ENCODE measurements at places on chromosomes 1 and 21. TPM values are rescaled to one million over a fixed set of nuclear protein-coding genes. Genes with fewer than 3 reads are reported as not detected.

IL19 gene
- not detected for total RNA-seq

RNPEP gene
- total RNA-seq = 23.9 TPM

GJA4 gene
- not detected for total RNA-seq

AADACL3 gene
- total RNA-seq = not detected

SLAMF9 gene
- not detected for total RNA-seq

FMO2 gene
- total RNA-seq = not detected

SH2D1B gene
- 0.20 TPM for total RNA-seq

CA14 gene
- not detected for total RNA-seq

KIAA1614 gene
- total RNA-seq = 0.05 TPM

TMEM125 gene
- total RNA-seq = 0.46 TPM

CBS gene
- 5.5 TPM for total RNA-seq

S100A1 gene
- total RNA-seq = not detected

NES gene
- total RNA-seq = not detected

OVAAL gene
- not detected for total RNA-seq

CXADR gene
- 0.95 TPM for total RNA-seq

TNFRSF14 gene
- 163 TPM for total RNA-seq

Measured in T-cell (primary cell).